NCI-H82 (cell line): ENCODE measurements at places on chromosomes 5 and 9.

DNA sequence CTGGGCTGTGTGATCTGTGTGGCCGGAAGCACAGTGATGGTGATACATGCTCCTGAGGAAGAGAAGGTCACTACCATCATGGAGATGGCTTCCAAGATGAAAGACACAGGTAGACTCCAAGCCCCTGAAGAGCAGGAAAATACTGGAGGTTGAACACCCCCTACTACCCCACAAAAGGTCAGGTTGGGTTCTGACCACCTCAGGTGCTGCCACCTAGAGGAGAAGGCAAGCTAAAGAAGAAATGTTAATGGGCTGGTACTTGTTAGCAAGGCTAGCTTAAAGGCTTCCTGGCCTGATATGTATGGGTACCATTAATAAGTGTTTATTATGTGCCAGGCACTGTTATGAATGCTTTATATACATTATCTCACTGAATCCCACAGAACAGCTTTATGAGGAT lies 11.7 kb downstream of the NIPAL4 start:
- peak; percentile 46 for DNase-seq

DNA sequence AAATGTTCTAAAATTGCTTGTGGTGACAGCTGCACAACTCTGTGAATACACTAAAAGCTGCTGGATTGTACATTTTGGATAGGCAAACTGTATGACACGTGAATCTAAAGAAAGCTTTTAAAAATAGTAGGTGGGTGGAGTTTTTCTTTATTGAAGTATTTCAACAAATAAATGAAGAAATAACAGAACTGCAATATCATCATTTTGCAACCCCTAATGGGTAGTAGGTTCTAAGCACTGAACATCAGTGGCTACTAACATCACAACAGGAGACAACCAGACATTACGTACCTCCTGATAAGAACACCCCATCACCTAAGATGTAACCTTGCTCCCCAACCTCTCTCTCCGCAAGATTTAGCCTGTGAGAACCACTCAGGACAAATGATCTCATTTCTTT lies 38.6 kb downstream of the EPB41L4B start:
- no peak for DNase-seq

DNA sequence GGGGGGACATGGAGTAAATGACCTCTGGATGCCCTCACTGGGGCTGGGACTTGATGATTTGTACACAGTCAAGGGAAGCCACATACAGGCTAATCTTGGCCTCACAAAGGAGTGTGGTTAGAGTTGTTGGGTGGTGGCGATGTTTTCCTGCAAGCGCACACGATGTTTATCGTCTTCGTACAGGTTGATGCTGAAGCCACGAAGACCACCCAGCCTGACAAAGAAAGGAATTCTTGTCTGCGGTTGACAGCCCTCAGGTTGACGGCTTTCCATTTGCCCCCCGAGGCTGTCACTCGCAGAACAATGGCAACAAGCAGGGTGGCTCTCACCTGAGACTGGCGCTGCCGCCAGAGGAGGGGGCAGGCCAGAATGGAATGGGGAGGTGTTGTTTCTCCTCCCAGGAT lies 14.1 kb upstream of the XPA start:
- no peak for DNase-seq

GRCh38 chr9:3793971-3794383 lies 268.2 kb upstream of the RFX3 start:
- peak; percentile 6 for DNase-seq

- DNase-seq: no peak
Observed at GRCh38 chr9:128335161-128335560, 5.2 kb upstream of the SLC27A4 start.

DNA sequence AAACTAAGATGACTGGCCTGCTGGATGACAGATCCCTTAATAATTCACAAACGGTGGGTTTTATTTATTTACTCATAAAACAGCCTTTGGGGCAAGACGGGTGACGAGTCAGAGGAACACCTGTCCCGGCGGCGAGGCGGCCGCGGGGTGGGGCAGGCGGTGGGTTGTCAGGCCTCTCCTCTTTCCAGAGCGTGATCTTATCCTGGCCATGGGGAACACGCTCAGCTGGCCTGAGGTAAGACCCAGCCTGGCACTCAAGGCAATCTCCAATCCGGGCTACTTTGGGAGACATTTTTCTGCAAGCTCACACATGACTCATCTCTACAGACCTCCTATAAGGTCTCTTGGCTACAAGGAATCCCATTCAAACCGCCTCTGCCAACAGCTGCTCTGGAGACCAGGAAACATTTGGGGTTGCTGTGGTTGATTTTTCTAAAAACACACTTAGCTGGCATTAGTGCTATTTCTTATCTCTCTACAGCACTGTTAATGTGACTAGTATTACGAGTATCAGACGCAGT lies 6.3 kb downstream of the RAPGEF1 start:
- peak; percentile 76 for DNase-seq

- no peak for DNase-seq
Observed at GRCh38 chr9:86599561-86599960, 245.4 kb upstream of the TUT7 start.

DNA sequence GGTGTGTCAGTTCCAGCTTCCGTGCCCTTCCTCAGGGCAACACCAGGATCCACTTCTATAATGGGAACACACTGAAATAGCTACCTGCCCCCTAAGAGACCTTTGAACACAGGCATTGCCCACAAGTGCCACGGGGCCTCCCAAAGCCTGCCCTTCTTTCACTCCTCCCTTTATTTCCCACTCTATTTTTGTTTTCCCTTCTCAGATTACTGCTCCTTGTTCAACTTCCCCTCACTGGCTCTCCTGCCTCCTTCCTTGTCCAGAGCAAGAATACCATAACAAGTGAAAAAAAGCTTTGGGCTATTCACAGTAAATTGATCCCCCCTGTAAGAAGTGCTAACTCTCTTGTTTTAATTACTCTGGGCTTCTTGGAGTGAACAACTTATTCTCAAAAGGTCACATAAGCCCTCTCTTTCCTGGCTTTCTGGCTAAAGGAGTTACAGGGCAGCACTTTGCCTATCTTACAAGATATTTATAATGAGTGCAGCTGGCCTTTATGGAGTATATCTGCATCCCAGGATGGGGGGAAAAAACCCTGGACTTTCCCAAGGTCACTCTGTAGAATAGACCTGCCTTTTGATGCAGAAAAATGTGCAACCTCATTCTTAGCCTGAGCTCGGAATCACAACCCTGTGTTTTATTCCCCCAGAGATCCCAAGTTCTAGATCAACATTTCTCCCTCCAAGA lies 11.3 kb downstream of the CTXN3 start:
- no peak for DNase-seq

DNA sequence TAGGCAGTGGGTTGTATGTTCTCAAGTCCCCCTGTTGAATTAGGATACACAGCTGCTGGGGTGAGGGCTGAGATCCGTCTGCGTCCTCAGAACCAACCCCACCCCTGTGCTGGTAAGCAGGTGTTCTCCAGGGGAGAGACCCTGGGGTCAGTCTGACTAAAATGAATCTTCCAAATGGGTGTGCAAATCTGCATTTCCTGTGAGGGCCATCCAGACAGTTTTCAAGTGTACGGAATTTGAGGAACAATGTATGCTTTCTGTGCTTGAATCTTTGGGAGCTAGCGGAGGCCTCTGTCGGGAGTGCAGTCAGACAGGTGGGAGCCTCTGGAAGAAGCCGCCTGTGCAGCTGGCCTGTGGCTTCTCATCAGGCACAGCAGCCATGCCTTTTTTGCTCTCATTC lies 122.9 kb downstream of the MACROH2A1 start:
- DNase-seq: no peak

DNA sequence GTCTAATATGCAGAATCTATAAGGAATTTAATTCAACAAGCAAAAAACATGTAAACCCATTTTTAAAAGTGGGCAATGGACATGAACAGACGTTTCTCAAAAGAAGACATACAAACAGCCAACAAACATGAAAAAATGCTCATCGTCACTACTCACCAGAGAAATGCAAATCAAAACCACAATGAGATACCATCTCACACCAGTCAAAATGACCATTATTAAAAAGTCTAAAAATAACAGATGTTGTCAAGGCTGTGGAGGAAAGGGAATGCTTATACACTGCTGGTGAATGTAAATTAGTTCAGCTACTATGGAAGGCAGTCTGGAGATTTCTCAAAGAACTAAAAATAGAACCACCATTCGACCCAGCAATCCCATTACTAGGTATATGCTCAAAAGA lies 3.1 kb upstream of the KLHL3 start:
- DNase-seq: no peak

GRCh38 chr9:88678431-88678830 lies 143.5 kb downstream of the NXNL2 start:
- no peak for DNase-seq

DNA sequence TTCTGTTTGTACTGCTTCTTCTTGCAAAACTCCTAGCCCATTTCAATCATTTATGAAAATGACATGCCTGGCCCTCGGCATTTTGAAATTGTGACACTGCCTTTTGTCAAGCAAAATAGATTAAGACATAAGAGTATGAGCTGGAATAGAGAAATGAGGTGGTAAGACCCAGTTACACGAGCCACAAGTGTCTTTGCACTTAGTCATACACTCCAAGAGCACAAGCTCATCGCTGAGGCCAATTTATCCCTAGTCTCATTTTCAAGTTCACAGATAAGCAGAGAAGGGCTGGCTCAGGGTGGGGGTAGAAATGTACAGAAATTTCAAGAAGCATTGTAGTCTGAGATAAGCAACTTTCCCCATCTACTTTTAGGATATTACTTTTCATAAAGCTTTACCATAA lies 40.6 kb upstream of the MAP1B start:
- peak; percentile 56 for DNase-seq

DNA sequence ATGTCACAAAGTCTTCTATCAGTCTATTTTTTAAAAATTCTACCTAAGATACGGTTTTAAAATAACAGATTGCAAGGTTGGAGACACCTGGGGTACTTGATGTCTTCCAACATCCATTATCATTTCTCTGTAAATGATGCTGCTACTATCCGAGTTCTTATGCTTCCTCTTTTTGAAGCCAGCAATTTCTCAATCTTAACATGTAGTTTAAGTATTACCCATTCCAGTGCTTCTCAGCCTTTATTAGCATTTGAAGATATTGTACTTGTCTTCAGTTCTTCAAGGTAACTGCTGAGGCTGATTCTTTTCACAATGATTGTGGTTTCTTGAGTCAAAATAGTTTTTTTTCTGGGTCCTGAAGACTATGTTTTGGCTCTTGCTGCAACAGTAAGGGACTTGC lies 96.4 kb upstream of the SELENOP start:
- DNase-seq: no peak

DNA sequence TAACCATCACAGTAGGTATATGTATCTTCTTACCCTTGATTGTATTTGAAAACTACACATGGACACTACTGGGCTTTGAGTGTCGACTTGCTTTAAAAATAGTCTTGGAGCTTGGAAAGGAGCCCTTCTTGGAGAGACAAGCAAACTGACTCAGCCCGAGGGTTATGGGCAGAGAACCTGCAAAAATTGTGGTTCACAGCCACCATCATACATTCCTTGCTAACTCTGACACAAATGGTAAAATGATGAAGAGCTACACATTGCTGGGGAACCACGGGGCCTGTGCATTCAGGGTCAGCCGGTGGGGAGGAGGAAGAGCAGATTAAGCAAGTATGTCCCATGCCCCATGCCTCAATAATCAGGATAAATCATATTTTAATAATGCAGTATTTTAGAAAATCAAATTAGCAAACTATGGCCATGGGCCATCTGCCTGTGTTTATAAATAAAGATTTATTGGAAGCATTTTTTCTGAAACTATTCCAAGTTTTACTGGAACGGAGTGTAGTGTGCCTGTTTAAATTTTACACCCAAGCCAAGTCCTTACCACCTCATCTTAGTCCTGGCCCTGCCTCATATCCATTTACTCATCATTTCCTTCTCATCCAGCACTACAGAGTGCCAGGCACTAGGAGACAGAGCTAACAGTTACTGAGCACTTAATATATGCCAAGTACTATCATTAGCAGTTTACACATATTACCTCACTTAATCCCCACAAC lies 195.7 kb downstream of the PALM2AKAP2 start:
- DNase-seq: no peak

DNA sequence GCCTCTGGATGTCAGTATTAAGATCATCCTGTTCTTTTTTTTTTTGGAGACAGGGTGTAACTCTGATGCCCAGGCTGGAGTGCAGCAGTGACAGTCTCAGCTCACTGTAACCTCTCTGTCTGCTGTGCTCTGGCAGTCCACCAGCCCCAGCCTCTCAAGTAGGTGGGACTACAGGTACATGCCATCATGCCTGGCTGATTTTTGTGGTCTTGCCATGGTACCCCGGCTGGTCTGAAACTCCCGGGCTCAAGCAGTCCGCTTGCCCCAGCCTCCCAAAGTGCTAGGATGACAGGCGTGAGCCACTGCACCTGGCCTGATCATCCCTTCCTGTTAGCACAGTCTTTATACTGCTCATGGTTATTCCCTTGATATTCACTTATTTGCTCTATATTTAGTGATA lies 3.5 kb downstream of the KDM4C start:
- no peak for DNase-seq

DNA sequence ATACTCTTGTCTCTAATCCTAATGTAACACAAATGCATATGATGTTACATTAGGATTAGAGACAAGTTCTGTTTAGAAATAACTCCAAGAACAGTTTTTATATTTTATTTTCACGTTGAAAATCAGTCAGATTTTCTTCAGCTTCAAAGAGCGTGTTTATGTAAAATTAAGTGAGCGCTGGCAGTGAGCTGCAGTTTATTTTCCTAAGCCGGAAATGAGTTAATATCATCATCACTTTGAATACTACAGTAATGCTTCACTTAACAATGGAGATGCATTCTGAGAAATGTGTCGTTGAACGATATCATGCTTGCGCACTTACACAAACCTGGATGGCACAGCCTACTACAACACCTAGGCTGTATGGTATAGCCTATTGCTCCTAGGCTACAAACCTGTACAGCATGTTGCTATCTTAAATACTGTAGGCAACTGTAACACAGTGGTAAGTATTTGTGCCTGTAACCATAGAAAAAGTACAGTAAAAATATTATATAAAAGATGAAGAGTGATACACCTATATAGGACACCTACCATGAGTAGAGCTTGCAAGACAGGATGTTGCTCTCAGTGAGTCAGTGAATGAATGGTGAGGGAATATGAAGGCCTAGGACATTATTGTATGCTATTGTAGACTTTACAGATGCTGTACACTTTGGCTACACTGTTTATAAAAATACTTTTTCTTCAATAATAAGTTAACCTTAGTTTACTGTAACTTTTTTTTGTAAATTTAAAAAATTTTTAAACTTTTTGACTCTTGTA lies 65.9 kb upstream of the C5orf46 start:
- no peak for DNase-seq

GRCh38 chr9:81384911-81385310 lies 304.4 kb downstream of the TLE1 start:
- no peak for DNase-seq

DNA sequence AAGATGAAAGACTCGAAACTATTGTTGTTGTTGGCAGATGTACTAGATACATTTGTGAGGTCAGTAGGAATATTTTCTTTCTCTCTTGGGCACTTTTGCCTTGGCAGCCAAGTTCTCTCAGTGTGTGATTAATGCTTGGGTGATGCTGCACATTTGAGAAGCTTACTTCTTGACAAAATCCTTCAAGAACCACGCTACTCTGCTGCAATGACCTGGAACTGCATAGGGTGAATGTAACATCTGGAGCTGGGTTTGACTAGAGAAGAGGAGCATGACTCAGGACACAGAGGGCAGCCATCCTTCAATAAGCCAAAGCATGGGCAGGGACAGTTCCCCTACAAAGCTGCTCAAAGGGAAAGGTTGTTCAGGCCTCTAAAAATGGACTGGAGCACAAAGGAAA lies 75.5 kb upstream of the PUM3 start:
- peak; percentile 1 for DNase-seq
